Myocyte (in vitro differentiated cells): ENCODE measurements at places on chromosomes 5 and 9. TPM values are rescaled to one million over a fixed set of nuclear protein-coding genes. Genes with fewer than 3 reads are reported as not detected.

Gene ZNF300
- 3.3 TPM in 2 replicates for total RNA-seq

Gene PDE6A
- 0.35 and 0.47 TPM in 2 replicates for total RNA-seq

Gene EXOSC3
- 35.1 TPM in 2 replicates for total RNA-seq

Gene IFT74
- total RNA-seq = 20.0 and 30.8 TPM in 2 replicates

Gene SPINK4
- not detected in 2 replicates for total RNA-seq

Gene PCDHB1
- total RNA-seq = not detected in 2 replicates

Gene CACNA1B
- 0.05 TPM in 1 of 2 replicates, not detected in the other for total RNA-seq

GRCh38 chr9:102209176-102209575, 470.7 kb upstream of the GRIN3A start:
- no peak for DNase-seq

DNA sequence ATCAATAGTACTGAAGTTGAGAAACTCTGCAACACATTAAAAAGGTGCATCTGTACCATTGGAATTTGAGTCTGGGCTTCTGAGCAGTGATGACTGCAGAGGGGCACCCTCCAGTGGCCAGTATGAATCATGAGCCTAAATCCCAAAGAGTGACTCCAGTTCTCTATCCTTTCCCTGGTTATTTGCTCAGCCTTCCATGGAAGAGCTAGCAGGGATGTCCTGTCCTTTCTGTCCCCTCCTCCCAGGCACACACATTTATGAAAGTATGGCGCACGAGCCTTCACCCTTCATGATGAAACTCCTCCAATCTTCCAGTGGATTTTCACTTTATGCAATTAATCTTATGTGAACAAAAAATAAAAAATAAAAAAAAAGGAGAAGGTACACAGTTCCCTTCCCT, 81.0 kb downstream of the ESM1 start:
- peak; percentile 69 for DNase-seq

DNA sequence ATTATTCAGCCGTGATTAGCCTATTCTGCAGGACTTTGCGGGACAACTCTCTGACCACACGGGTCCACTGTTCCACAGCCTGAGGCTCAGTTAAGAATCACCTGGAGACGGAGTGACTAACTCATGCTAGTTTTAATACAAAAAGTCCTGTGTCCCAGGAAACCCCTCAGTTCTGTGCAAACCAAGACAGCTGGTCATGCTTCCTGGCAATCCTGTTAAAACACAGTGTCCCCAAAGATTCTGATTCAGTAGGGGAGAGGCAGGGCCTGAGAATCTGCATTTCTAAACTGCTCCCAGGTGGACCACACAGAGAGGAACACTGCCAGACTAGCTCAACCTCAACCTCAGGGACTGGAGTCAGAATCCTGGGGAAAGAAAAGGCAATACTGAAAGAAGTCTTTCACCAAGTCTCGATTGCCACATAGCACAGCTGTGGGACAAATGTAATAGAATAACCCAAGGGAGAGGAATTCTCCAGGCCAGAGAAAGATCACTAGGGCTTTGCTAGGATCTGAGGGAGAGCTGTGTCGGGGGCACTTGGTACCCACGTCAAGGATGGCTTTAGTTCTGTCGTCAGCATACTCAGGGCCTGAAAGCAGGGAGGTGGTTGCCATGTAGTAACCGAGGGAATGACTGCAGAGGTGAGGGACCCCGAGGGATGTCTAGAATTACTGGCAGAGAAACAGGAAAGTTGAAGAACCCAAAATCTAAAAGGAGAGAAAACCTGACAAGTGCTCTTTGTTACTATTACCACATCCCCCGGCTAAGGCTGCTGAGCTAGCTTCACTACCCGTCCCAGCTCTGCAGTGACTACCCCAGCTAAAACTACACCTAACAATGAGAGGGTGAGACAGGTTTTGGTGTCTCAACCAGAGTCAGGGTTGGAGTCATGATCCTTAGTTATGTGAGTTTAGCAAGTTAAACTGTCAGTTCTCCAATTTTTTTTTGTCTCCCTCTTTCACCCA, 8.6 kb downstream of the SUSD1 start:
- peak; percentile 59 for DNase-seq

DNA sequence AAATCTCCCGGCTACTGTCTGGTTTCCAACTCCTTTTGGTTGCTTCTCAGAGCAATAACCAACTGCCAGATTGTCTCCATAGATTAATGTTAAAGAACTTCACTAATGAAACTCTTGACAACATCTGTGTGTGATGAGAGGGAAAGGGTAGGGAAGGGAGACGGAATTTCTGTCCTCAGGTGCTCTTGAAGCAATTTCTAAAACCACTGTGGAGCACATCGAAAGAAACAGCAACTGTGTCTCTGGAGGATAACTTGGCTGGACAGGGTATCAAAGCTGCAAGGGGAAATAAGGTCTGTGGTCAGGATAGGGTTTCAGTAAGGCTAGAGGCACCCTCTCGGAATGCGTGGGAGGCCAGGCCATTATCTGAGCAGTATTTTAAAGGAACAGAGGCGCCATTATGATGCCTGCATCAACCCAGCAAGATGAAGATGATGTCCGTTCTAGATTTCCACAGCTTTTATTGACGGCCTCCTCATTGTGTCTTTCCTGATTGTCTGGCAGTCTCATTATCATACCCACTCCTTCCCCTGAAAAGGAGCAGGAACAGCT, 76.6 kb downstream of the RORB start:
- peak; percentile 39 for DNase-seq

- DNase-seq = no peak
Measured at GRCh38 chr5:149294872-149295829, 23.5 kb downstream of the AFAP1L1 start.

- no peak for DNase-seq
Measured at GRCh38 chr5:37310360-37310759, 60.5 kb downstream of the NUP155 start.

GRCh38 chr9:136847088-136847825, 2.0 kb upstream of the PHPT1 start:
- no peak for DNase-seq

DNA sequence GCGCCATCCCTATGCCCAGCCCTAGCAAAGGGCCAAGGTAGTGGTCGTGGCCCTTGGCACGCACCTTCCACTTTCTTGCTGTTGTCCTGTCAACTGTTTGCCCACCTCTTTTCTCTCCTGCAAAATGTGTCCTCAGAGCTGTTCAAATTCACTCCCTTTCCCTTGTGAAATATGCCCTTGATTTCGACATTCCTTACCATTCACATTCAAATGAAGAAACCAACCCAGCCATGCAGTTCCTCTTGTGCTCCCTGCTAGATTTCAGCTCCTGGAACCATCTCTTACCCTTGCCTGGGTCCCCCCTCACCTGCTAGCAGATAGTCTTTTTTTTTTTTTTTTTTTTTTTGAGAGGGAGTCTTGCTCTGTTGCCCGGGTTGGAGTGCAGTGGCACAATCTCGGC, 19.6 kb upstream of the HRH2 start:
- DNase-seq = no peak

DNA sequence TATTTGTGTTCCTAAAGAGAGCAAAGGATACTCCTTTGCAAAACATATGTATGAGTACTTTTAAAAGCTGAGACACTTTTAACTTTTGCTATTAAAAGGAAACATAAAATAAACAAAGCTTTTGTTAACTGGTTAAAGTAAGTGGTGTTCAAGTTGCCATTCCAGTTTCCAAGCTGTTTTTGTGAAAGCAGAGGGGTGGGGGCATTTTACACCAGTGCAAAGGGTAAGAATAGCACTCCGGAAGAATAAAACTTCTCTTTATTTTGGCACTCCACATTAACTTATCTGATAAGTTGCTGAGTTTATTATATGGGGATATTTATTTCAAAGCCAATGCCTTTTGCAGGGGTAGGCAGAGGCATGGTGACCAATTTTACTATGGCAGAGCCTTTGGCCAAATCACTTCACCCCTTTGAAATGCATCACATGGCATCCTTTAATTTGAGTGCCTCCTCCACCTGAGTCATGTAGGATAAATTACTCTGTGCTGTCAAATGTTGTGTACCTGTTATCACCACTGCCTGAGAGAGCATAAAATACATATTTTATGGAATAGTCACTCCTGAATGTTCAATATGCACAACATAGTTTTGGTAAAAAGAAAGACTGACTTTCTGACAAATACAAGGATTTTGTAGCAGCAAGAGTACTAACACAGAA, 62.9 kb downstream of the MLLT3 start:
- no peak for DNase-seq

DNA sequence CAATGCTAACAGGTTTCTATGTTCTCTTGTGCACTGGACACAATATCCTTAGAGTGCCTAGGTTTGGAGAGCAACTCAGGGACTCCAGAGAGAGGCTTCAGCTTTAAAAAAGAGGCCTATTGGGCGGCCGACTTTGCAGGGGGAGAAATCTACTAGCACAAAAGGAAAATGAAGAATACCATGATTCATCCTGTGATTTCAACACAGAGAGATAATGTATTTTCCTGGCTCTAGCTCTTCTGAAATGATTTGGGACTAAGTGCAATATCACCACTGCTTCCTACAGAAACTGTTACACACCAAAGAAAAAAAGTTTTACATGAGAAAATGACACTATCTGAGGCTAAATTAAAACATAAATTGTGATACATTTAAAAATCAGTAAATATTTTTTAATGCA, 146.1 kb upstream of the TSLP start:
- no peak for DNase-seq

- no peak for DNase-seq
Measured at GRCh38 chr9:2780326-2780725, 63.0 kb downstream of the KCNV2 start.

- peak; percentile 25 for DNase-seq
Measured at GRCh38 chr5:34531751-34532360, 124.3 kb upstream of the RAI14 start.

DNA sequence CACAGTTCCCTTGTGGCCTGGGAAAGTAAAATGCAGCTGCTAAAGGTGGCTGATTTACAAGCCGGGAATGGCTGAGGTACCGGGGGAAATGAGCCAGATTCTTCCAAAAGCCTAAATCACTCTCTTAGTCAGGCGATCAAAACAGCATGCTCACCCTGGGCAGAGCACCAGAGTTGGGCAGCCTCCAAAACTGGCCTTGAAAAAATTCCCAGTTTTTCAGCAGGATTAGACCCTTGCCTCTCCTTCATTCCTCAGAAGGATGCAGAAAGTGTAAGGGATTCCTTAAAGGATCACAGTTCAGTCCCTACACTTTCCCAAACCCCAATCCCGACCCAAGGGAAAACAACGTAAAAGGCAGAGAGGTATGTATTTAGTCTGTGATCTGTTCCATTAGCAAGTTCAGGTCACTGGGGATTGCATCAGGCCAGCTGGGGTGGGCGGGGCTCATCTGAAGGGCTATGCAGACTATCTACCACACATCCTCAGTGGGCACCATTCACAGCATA, 16.9 kb downstream of the TMEM174 start:
- peak; percentile 83 for DNase-seq

- DNase-seq = no peak
Measured at GRCh38 chr9:526904-527591, 312.4 kb downstream of the DOCK8 start.
